ENCODE measurements at places on chromosomes 13 and 19. TPM values are rescaled to one million over a fixed set of nuclear protein-coding genes. Genes with fewer than 3 reads are reported as not detected.

The IGFL2 gene
- not detected for polyA plus RNA-seq

The LHB gene
- polyA plus RNA-seq, result 1.8 TPM

The CD209 gene
- 3.1 TPM for polyA plus RNA-seq

The SIGLEC8 gene
- polyA plus RNA-seq, result 0.15 TPM

The ABCA7 gene
- polyA plus RNA-seq, result 7.6 TPM

The ELSPBP1 gene
- not detected for polyA plus RNA-seq

The ATP8A2 gene
- not detected for polyA plus RNA-seq

The GTF3A gene
- polyA plus RNA-seq, result 75.4 TPM

The ZNF442 gene
- polyA plus RNA-seq, result 2.1 TPM

The FGF21 gene
- not detected for polyA plus RNA-seq

The ITGBL1 gene
- 144 TPM for polyA plus RNA-seq

The C2CD4C gene
- polyA plus RNA-seq, result not detected

The ZNF491 gene
- polyA plus RNA-seq, result 2.0 TPM

The THOP1 gene
- 9.3 TPM for polyA plus RNA-seq

The ZNF823 gene
- polyA plus RNA-seq, result 3.4 TPM

The SLC46A3 gene
- polyA plus RNA-seq, result 9.3 TPM

The MATK gene
- polyA plus RNA-seq, result 5.5 TPM

The SLC17A7 gene
- polyA plus RNA-seq, result 0.50 TPM

The FLT3 gene
- polyA plus RNA-seq, result 0.50 TPM

The LRG1 gene
- 1.5 TPM for polyA plus RNA-seq

The ZNF28 gene
- polyA plus RNA-seq, result 1.3 TPM

The ZNF560 gene
- not detected for polyA plus RNA-seq

The TMEM145 gene
- polyA plus RNA-seq, result not detected

The ZNF728 gene
- polyA plus RNA-seq, result 0.50 TPM

The CEACAM3 gene
- not detected for polyA plus RNA-seq

The COX6B2 gene
- not detected for polyA plus RNA-seq

The FBN3 gene
- not detected for polyA plus RNA-seq

The LSM14A gene
- polyA plus RNA-seq, result 80.4 TPM

The CYP2A6 gene
- 0.38 TPM for polyA plus RNA-seq

The NCCRP1 gene
- 0.38 TPM for polyA plus RNA-seq

The ZNF90 gene
- 0.25 TPM for polyA plus RNA-seq

The IL4I1 gene
- not detected for polyA plus RNA-seq

The KLK13 gene
- not detected for polyA plus RNA-seq

The IGFL3 gene
- polyA plus RNA-seq, result not detected

The KLHL1 gene
- polyA plus RNA-seq, result not detected

The ZNF599 gene
- 2.3 TPM for polyA plus RNA-seq

The SNRPA gene
- 26.7 TPM for polyA plus RNA-seq

The ADGRE3 gene
- polyA plus RNA-seq, result not detected

The PSG3 gene
- polyA plus RNA-seq, result not detected

The ZNF507 gene
- polyA plus RNA-seq, result 8.7 TPM

The ZNF536 gene
- polyA plus RNA-seq, result not detected

The ZBTB7A gene
- 14.5 TPM for polyA plus RNA-seq

The TUBB4A gene
- not detected for polyA plus RNA-seq

The CEACAM8 gene
- not detected for polyA plus RNA-seq

The LYPD3 gene
- polyA plus RNA-seq, result 2.6 TPM

The MBD3L2 gene
- not detected for polyA plus RNA-seq

The SIGLECL1 gene
- polyA plus RNA-seq, result not detected

The RRAS gene
- polyA plus RNA-seq, result 320 TPM
